Activated T-helper 1 cell treated with anti-CD3 and anti-CD28 coated beads, Interleukin-2, amount 50 U/mL, for 16 hours (primary cell): ENCODE measurements at places on chromosomes 7 and 10.

DNA sequence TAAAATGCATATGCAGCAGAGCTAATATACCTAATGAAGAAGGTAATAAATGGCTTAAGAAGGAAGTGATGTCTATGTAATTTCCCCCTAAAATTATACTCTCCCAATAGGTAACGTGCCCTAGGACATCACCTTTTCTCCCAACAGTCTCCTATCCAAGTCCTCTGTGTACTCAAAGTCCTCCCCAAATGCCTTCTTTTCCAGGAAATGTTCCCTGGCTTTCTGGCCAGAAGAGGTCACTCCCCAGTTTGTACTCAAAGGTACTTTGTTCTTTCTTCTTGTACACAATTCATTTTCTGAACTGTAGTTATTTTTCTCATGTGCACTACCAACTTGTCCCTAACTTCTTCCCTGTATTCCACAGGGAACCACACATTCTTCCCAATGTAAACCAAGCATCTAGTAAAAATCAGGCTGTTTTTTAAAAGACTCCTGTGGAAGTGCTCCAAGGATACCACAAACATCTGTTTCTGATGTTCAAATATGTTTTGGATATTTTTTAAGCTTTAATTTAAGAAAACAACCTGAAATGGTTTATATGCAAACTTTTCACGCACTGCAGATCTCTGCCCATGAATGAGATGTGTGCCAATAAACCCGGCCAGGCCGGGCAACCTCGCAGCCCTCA is 262.3 kb upstream of the KLF14 start:
- no peak for DNase-seq

DNA sequence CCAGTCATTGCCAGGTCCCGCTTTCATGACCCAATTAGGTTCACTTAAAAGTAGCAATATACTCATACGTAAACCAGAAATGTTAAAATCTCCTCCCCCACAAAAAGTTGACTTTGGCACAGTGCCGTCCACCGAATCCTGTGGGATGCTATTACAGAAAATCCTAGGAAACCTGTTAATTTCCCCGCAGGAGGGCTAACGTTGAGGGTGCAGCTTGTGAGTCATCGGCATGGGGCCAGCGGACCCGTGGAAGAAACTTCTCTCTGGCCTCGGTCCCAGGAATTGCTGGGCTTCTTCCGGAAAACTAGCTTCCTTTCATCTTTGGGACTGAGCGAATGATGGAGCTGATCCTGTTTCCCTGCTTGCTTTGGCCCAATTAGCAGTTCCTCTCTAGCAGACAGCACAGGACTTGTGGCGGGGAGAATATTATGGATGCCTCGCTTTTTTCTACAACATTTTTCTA is 13.5 kb downstream of the CRYGN start:
- DNase-seq: no peak

- DNase-seq: no peak
Observed at GRCh38 chr7:144812379-144813283, 23.2 kb downstream of the TPK1 start.

DNA sequence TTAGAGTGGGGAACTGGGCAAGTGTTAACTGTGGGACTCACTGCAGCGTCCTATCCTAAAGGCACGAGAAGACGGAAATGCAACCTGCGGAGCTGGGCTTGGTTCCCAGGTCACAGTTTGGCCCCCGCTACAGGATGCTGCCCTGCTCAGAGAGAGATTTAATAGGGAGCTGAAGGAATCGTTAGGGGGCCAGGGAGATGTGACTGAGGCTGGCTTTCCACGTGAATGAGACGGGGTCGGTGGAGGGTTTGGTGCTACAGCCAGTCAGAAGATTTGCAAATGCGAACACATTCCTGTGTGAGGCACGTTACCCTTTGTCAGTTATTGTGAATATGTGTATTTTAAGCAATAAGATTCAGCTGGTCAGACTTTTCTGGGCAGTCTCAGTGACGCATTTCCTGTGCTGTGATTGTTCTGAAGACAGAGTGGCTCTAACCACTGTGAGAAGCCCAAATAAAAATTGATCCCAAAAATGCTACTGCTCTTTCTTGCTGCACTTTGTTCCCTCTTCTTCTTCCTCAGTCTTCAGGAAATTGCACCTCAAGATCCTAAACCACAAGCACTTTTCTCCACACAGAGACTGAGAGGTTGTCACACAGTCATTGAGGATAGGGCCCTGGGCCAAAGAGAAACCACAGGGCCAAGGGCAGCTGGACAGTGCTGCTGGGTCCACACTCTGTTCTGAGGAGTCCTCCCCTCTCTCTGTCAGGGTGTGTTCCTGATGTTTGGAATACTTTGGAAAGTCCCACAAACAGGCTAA is 21.2 kb downstream of the CYP17A1 start:
- DNase-seq: no peak

GRCh38 chr10:636016-636730 is 53.3 kb downstream of the DIP2C start:
- no peak for DNase-seq

DNA sequence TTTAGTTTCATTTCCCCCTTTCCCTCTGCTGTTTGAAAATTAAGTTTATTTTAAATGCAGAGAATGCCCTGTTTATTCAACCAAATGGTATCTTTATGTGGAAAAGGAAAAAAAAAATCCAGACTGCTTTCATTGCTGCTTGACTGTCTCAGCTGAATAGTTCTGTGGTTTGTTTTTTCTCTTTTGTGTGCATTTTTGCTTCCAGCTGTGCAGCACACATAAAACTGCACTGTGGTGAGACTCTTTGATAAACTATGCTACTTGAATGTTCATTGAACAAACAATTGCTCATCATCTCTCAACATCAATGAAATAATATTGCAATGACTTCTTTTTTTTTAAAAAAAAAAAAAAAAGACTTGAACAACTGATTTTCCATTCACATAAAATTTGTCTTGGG is 78.6 kb upstream of the GLI3 start:
- DNase-seq: no peak
